ENCODE measurements at places on chromosomes 12 and 14. TPM values are rescaled to one million over a fixed set of nuclear protein-coding genes. Genes with fewer than 3 reads are reported as not detected.

SYT10 gene
- total RNA-seq = not detected

NRXN3 gene
- 15.9 TPM for total RNA-seq

TOMM20L gene
- total RNA-seq = 1.2 TPM

SELPLG gene
- 0.44 TPM for total RNA-seq

VWF gene
- 0.30 TPM for total RNA-seq

STYK1 gene
- total RNA-seq = 4.9 TPM
